D721Med (cell line): ENCODE measurements at places on chromosomes 3 and 15.

DNA sequence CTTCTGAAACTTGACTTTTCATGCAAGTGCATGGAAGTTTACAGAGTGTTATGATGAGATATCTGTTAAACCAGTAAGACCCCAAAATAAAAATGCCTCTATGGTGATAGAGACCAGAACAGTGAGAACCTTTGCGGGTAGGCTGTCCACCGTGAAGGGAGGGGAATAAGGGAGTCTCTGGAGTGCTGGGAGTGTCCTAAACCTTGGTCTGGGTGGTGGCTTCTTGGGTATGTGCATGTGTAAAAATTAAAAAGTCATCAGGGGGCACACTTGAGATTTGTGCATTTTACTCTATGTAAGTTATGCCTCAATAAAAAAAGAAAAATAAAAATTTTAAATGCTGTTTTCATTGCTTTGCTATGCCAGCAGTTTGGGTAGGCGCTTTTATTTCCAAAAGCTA lies 38.2 kb upstream of the BNC1 start:
- DNase-seq: no peak

DNA sequence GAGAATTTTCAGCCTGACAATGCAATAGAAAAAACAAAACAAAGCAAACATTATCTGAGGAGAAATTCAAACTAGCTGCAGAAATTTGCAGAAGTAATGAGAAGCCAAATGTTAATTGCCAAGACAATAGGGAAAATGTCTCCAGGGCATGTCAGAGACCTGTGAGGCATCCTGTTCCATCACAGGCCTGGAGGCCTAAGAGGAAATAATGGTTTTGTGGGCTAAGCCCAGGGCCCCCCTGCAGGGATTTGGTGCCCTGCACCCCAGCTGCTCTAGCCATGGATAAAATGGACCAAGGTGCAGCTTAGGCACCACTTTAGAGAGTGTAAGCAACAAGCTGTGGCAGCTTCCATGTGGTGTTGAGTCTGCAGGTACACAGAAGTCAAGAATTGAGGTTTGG lies 401.2 kb upstream of the NECTIN3 start:
- no peak for DNase-seq

DNA sequence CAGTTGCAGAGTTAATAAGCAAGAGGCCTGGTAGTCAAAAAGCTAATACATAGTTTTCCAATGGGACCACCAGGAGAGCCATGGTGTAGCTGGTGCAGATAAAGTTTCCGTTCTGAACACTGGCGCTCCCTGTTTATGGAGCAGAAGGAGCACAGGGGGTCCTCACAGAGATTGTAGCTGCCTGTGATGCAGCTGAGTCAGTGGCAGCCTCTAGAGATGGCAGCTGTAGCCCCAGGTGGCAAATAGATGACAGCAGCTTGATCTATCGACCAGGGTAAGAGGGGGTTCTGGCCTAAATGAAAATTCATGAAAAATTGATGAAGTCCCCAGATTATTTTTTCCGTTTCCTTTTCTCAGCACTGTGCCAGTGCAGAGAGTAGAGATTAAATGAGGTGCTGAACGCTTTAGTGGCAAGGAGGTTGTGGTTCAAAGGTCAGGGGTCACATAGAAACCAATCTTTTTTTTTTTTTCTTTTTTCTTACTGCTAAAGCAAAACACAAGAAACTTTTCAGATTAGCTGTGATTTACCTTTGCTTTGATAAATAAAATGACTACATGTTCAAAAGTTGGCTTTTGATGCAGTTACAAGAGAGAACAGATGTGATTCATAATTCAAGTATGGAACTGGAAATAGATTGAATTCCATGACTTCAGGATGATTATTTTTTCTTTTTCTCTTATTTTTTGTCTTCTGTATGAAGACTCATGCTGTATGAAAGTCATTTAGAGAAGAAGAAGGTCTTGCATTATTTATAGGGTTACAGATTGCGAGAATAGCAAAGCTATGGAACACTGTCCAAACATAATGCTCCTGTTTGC lies 63.3 kb downstream of the ROBO2 start:
- no peak for DNase-seq

GRCh38 chr3:182921665-182922355 lies 58.5 kb downstream of the DCUN1D1 start:
- no peak for DNase-seq

DNA sequence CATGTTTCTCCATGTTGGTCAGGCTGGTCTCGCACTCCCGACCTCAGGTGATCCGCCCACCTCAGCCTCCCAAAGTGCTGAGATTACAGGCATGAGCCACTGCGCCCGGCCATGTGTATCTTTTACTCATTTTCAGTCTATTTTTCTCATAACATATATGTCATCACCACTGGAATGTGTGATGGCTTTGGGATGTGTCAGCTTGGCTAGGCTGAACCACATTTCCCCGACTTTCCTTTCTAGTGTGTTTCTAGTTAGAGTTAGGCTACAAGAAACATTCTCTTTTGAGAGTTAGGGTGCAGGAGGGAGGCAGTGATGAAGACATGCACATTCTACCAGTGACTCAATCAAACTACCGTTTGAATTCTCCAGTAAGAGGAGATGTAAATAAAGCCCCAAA lies 444.9 kb upstream of the THBS1 start:
- DNase-seq: no peak

GRCh38 chr3:11498646-11499045 lies 145.1 kb downstream of the VGLL4 start:
- no peak for DNase-seq

DNA sequence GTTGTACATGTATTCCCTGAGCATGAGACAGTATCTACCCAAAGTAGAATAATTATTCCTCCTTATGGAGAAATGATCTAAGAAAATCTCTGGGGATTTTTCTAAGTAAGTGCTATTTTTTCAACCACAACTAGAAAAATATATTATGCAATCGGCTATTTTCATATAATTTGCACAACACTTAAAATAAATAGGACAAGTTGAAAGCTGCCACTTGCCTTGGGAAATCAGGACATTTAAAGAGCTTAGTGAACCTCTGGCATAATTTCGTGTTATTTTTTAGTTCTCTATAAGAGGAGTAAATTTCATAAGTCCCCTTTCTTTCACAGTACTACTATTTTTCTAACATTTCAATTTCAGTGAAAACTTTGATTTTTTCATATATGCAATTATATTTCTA lies 672.1 kb downstream of the OTOL1 start:
- no peak for DNase-seq
